ENCODE measurements at places on chromosomes 3 and 15. TPM values are rescaled to one million over a fixed set of nuclear protein-coding genes. Genes with fewer than 3 reads are reported as not detected.

Gene CX3CR1
- total RNA-seq = 0.20 TPM

Gene AMOTL2
- 42.0 TPM for total RNA-seq

Gene C15orf61
- 4.6 TPM for total RNA-seq

Gene CYP1A1
- 0.77 TPM for total RNA-seq

Gene GOLGA6L10
- 0.48 TPM for total RNA-seq

Gene AP3B2
- total RNA-seq = 1.2 TPM

DNA sequence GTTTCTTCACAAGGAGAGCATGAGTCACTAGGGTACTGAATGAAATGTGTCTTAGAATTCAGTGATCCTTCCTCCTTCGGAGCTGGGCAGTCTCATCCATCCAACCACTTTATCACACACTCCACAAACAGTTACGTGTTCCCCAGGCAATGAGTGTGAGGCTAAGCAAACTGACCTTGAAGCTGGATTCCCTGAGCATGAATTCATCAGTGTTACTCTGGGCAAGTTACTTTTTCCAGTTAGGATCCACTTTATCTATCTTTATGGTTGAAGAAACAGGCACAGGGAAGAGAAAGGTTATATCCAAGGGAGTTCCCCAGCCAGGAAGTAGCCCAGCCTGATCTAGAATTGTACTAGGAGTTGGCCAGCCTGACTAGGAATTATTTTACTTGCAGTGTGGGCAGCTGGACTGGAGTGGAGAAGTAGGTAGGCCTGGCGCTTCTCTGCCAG lies 17.1 kb upstream of the GCNT3 start:
- ATAC-seq = no peak

- no peak for ATAC-seq
Observed at GRCh38 chr3:31516757-31517156, 16.0 kb upstream of the STT3B start.

- ATAC-seq = no peak
Observed at GRCh38 chr3:64988188-64988587, 300.4 kb upstream of the ADAMTS9 start.

GRCh38 chr15:78182336-78182700 lies 33.2 kb downstream of the IDH3A start:
- no peak for ATAC-seq

DNA sequence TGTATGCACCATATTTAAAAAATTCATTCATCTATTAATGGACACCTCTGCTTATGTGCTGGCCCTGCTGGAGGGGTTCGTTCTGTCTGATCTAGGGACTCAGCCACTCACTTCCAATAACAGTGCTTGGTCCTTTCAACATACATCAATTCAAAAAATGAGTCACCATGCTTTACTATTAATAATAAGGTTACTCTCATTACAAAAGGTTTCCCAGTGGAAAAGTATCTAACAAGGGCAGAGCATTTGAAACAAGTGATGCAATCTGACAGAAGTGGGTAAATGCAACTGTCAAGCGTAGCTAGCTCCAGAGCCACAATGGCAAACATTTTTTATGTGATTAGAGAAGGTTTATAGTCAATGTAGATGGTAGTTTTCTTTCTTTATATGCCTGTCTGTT lies 67.9 kb upstream of the TNIK start:
- no peak for ATAC-seq

DNA sequence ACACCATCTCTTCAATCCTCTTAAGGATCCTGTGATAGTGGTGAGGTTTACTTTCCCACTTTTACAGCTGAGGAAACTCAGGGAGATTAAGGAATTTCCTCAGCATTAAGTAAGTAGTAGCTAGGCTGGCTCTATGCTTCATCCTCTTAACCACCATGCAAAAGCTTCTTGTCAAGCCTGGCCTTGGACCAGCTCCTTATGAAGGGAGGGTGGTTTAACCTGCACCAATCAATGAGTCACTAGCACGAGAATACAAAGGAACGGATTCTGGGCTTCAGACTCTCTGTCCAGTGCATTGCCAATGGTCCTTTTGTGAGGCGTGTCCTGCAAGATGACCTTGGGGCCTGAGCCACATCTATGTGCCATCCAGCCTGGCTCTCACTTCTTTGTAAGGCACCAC lies 202.0 kb upstream of the CFAP20DC start:
- ATAC-seq = no peak
